ENCODE measurements at places on chromosomes 12 and 14.

DNA sequence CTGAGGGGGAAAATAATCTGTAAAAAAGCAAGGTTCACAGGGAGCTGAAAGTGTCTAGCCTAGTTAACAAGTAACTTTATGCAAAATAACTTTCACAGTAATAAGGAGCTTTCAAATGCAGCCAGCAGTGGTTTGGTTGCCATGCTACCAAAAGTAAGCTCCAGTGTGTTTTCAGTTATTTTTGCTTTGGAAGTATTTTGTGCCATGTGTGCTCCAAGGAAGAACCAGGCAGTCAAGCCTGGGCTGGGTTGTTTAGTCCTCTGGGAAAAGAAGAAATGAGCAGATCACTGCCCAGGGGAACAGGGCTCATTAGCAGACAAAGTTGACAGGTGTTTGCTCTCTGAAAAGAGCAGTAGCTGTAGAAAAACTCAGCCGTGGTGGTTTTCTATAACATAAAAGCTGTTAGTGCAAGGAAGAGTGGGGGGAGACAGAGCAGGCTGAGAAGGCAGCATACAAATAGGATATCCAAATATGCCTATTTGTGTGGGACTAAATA is 92.8 kb upstream of the TMTC2 start:
- DNase-seq: no peak

DNA sequence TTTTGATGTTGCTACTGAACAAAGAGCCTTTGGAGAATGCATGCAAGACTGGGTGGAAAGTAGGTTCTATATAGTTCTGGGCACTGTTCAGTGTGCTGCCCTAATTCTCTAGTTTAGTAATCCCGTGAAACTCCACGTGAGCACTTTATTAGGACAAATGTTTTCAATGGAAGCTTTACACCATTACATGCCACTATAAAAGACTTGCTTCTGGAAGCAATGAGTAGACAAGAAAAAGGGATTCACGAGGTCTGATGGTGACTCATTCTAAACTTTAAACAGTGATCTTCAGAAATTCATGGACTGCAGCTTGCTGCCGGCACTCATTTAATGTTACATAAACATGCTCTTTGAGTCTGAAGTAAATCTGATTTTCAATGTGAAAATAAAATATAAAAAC is 22.3 kb downstream of the ATG14 start:
- DNase-seq: no peak

DNA sequence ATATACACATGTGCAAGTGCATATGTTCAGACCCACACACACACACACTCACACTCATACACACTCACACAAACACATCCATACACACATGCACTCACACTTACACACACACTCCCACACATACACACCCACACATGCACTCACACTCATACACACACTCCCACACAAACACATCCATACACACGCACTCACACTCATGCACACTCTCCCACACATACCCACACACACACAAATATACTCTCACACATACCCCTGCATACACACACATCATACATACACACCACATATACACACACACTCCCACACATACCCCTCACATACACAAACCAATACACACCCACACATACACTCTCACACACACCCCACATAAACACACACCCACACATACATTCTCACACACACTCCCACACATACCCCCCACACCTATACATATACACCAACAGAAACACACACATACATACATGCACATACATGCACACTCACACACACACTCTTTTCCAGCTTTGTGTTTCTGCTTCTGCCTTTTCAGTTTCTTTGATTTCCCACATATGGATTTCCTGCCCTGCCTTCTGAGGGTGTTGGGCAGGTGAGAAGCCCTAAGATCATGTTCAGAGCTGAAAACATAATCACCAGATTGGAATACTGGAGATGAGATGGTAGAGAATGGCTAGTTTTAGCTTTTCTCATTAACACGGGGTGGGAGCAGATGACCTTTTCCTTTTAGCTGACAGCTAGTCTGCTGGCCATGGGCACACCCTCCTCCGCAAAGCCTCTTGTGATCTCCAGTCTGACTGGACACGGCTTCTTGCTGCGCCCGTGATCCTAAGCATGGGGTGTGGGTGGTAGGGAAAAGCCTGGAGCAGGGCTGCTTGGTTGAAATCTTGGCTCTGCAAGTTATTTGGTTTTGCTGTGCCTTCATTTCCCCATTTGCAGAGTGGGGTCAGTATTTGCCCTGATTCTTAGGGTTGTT is 214.0 kb downstream of the CHST11 start:
- no peak for DNase-seq

- no peak for DNase-seq
These were observed 7.9 kb upstream of the ASIC1 start for GRCh38 chr12:50049254-50050118.

DNA sequence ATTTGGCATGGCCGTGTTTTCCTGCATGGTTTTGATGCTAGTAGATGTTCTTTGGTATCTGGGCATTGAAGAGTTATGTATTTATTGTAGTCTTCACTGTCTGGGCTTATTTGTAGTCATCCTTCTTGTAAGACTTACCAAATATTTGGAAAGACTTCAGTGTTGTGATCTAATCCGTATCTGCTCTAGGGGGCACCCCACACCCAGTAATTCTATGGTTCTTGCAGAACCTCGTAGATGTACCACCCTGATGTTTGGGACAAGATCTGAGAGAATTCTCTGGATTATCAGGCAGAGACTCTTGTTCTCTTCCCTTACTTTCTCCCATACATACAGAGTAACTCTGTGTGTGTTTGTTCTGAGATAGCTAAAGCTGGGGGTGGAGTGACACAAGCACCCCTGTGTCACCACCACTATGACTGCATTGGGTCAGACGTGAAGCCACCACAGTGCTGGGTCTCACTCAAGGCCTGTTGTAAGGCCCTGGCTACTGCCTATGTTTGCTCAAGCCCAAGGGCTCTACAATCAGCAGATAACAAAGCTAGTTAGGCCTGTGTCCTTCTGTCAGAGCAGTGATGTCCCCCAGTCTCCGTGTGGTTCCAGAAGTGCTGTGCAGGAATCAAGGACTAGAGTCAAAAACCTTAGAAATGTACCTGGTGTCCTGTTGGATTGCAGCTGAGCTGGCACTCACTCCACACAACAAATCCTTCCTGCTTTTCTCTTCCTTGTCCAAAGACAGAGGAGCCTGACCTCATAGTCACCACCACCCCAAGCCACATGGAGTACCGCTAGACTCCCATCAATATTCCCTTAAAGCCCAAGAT is 9.6 kb downstream of the RDH16 start:
- DNase-seq: no peak

DNA sequence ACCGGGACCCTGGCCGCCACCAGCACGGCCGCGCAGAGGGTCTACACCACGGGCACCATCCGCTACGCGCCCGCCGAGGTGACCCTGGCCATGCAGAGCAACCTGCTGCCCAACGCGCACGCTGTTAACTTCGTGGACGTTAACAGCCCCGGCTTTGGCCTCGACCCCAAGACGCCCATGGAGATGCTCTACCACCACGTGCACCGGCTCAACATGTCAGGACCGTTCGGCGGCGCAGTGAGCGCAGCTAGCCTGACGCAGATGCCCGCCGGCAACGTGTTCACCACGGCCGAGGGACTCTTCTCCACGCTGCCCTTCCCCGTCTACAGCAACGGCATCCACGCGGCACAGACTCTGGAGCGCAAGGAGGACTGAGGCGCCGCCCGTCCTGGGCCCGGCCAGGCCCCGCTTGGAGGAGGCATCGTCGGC is 150.1 kb downstream of the EGLN3 start:
- no peak for DNase-seq

DNA sequence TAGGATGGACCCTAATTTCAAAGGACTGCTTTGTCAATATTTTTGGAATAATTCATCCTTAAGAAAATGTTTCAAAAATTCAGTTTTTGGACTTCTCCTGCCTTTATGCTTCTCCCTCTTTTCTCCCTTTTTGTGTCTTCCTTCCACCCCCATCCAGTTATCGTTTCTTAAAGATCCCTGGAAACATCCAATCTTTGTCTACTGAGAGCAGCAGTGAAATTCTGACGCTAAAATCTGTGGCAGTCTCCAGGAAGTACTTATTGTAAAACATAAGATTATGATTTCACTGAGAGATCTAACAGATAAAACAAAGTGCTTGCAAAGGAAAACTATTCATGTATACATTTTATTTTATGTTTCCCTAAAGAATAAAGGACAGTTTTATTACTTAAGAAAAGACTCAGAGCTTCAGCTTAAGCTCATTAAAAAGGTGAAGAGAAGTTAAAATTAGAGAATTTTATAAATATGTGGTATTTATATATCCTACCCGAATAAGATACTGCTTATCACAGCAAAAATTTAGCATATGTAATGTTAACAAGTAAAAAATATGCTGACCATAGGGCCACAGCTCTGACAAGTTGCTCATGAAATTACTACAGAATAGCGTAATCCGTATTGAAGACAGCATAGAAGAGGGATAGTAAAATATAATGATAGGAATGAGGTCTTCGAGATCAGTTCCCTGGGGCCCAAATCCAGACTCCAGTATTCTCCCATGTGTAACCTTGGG is 6.9 kb downstream of the FRMD6 start:
- no peak for DNase-seq

DNA sequence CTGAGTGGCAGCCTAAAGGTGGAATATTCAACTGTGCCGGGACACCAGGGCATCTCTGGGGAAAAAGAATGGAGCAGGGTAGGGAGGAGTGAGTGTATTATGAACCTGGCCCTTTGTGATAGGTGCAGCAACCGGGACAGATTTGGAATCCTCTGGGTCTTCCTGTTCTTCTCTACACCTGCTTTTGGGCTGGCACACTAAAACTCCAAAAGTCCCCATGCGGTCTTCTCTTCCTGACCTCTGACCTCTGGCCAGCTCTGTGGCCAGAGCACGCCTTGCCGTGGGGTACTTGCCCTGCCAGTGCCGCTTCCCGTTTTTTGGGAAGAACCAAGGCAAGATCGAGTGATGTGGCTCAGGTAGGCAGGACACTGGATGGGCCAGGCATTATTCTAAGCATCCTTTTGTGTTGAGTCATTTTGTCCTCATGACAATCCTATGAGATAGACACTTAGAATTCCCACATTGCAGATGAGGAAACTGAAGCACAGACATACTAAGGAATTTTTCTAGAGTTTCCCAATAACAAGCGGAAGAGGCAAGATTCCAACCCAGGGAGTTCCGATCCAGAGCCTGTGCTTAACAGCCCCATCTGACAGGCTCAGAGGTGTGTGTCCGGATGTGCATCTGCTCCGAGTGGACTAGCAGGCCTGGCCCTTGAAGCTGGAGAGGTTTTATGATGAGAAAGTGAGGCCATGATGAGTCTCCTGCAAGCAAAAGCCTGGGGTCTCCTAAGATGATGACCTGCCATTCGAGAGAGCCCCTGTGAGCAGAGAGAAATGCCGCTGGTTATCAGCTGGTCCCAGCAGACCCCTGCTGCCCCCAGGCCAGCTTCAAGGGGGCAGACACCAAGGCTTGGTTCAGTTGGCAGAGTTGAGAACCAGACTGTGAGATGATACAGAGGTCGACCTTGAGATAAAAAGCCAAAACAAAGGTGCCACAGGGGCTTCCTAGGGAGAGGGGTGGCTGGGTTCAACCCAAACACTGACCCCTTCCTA is 67.9 kb upstream of the ESRRB start:
- DNase-seq: no peak

DNA sequence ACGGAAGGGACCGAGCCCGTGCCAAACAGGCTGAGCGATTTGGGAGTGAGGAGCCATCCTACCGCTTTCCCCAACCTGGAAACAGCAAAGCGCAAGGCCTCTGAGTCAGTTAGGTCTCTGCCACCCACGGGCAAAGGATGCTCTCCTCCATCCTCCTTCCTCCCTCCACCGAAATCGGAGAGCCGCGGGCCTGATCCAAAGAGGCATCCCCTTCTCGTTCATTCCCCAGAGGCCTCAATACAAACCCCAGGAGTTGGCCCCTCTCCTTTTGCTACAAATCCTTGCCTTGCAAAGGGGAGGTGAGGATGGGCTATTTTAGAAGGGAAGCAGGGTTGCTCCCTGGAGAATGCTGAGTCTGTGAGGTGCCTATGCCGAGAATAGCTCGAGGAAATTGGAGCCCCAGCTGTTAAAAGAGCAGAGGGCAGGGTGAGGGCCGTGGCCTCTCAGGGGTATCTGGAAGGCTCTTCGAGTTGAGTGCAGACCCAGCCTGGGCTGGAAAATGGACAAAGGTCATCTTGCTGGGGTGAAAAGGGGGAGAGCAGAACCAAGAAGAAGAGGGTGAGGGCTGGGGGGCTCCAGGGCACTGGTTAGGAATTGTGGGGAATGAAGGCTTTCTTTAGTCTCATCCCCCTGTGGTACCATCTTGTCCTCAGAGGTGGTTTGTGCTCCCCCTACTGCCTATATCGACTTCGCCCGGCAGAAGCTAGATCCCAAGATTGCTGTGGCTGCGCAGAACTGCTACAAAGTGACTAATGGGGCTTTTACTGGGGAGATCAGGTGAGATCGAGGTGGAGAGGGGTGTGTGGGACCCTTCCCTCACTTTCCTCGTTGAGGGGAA is 1.1 kb downstream of the TPI1 start:
- no peak for DNase-seq

- DNase-seq: no peak
These were observed 2.8 kb upstream of the KCNK10 start for GRCh38 chr14:88325883-88326282.

All from NCI-H510A treated with DMSO at 0.1 percent for 48 hours (cell line).